Left hindlimb (tissue), 1 donor: ENCODE measurements at places on chromosomes 6 and 20.

DNA sequence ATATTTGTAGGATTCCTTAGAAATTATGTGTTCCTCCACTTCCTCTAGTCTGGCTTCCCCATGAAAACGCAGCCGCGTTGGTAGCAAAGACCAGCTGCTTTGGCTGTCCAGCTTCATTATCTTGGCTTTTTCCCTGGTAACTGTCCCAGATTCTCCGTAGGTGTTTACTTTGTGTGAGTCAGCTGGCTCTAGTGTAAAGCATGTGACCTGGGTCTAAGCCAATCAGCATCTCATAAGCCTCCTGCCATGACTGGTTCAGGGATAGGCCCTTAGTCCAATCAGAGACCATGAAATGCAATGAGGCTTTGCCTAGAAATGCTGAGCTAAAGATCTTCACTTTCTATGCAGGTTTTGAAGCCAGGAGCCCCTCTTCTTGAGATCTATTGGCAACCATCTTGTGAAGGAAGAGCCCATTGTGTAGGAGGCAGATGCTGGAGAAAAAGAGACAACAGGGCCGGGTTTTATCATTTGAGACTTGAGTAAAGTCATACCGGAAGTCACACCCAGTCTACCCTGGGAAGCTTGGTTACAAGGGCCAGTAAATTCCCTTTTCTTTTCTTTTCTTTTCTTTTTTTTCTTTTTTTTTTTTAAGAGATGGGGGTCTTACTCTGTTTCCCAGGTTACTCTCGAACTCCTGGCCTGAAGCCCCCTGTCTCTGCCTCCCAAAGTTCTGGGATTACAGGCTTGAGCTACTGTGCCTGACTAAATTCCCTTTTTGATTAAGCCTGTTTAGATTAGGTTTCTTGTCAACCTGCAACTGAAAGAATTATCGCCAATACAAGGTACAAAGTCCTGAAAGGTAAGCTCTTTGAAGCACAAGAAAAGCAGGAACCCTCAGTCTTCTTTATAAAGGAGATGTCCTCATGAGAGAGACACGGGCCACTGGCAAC is 256.5 kb upstream of the RREB1 start:
- DNase-seq, result no peak

- DNase-seq, result no peak
Measured at GRCh38 chr6:38161331-38161730, 341.8 kb downstream of the ZFAND3 start.

DNA sequence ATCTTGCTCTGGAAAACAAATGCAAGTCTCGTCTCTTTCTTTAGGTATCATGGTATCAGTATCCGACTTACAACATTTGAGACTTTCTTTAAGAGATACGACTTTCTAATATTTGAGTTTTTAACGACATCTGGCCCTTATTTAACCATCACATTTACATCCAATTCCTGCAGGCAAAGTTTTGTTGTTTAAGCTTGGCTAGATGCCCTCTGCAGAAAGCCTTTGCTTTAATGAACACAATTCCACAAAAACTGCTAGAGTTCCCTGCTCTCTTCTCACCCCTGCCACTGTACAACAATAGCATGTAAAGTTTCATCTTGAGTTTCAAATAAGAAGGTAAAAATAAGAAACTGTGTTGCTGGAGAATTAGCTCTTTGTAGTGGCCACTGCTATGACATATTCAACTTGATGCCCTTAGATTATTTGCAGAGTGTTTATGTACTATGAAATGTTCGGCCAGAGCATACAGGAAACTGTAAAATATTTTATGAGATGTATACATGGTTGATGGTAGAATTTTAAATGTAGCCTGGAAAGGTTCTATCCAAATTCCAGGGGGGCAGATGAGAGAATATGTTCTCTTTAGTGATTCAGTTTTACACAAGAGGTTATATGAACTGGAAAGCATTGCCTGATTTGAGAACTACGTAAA is 438.6 kb downstream of the CDC5L start:
- no peak for DNase-seq

DNA sequence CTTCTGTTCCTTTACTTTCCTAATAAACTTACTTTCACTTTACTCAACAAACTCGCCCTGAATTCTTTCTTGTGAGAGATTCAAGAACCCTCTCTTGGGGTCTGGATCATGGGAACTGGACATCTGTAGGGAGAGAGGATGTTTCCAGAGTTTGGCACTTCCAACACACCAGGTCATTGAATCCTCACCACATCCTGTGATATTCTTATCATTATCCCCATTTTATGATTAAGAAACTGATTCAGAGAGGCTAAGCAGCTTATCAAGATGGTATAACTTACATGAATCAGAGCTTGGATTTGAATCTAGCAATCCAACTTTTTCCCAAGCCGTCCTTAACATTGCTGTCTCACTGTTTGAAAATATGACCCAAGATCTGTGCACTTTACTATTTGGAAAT is 15.5 kb downstream of the PPIL6 start:
- no peak for DNase-seq

GRCh38 chr6:153702671-153703070 is 336.4 kb upstream of the OPRM1 start:
- no peak for DNase-seq

GRCh38 chr20:32727683-32728082 is 15.6 kb downstream of the COMMD7 start:
- no peak for DNase-seq

DNA sequence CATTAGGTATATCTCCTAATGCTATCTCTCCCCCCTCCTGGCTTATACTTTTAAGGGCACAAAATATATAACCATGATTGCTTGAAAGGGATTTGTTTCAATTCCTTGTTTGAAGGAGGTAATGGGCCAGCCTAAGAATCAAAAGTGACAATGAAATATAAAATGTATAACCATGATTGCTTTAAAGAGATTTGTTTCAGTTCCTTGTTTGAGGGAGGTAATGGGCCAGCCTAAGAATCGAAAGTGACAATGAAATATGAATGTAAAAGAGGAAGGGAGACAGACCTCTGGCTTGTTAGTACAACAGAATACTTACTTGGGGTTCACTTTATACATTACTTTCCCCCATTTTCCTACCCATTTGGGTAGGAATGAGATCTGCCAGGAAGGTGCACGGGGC is 55.5 kb downstream of the FOXC1 start:
- DNase-seq, result no peak

GRCh38 chr20:2293971-2294370 is 1.8 kb upstream of the TGM3 start:
- no peak for DNase-seq

- no peak for DNase-seq
Measured at GRCh38 chr6:136146130-136146529, 104.0 kb downstream of the MTFR2 start.

GRCh38 chr6:8029243-8029870 is 34.8 kb downstream of the BLOC1S5 start:
- DNase-seq, result no peak

DNA sequence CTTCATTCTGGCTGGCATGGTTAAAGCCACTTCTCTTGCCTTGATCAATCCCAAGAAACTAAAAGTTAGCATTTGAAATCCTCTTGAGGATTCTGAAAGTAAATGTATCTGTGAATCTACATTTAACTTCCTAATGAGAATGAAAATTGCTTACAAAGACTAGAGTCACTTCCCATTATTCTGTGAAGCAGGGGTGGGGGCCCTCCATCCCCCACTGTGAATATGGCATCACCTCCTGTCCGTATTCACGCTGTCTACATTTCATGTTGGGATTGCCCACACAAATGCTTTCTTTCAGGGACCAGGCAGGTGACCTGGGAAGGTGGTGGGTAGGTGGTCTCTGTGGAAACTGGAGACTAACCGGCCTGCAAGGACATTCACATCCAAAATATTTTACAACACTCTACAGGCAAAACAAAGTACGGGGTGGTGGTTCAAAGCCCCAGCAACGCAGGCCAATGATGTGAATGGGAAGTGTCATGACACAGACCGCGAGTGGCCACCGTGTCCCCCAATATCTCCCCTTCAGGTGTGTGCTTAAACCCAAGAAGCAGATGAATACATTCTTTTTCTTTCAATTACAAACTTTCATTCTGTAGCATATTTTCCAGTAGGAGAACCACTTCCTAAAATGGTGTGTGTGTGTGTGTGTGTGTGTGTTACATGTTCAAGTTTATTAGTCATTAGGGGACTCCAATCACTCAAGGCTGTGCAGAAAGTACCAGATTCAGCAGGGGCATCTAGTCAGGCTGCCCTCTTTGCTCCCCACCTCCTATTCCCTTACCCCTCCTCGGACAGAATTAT is 132.2 kb downstream of the PRND start:
- no peak for DNase-seq

DNA sequence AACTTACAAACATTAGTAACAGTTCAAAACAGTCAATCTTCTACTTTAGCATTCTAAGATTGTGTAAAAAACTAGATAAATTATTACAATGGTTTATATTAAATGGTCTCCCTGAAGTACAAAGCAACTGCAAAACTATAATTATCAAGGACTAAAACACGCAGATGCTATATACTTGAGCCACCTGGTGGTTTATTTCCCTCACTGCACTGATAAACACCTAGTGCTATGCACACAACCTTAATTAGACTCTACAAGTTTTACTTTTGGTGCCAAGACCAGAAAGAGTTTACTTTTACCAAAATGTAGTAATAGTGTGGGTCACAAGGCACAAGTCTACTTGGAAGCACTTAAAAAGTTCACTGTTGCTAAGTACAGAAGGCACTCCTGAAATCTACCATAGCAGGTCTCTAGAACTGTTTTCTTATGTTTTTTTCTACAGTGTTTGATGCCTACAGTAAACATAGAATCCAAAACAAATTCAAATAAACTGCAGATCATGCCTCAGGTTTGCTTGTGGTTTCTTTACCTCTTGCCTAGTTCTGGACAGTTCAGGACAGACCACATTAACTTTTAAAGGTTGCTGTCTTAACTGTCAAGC is 49.2 kb downstream of the GMDS start:
- DNase-seq, result no peak

DNA sequence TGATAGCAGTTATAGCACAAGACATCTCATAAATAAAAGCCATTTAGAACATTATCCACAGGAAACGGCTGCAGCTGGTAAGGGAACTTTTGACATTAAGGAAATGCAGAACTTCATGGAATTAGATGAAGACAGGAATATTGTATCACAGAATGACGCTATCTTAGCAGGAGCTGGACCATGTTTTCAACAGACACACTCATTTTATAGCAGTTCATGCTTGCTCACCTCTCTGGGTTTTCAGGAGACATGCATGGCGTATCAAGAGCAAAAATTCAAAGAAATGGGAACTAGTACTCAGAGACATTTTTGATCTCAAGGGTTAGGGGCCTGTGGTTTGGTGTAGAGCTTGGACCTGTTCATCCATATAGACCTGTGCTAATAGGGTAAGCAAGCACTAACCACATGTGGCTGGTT is 125.0 kb downstream of the FYN start:
- DNase-seq, result no peak

- DNase-seq, result no peak
Measured at GRCh38 chr6:121405306-121405705, 30.1 kb upstream of the GJA1 start.

DNA sequence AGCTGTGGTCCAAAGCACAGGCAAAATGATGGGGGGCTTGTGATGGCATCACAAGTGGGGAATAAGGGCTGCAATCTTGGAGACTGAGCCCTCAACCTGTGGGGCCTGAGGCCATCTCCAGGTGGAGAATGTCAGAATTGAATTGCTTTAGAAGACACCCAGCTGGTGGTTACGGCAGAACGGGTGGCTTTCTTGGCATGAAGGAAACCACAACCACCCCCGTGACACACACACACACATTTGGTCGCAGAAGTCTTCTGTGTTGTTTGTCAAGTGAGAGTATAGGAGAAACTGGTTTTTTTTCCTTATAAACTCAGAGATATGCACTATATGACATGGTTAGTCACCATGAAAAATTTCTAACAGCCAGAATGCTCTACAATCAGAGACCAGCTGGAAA is 139.5 kb upstream of the CDH4 start:
- DNase-seq, result no peak
